ENCODE measurements at places on chromosomes 1 and 21.

DNA sequence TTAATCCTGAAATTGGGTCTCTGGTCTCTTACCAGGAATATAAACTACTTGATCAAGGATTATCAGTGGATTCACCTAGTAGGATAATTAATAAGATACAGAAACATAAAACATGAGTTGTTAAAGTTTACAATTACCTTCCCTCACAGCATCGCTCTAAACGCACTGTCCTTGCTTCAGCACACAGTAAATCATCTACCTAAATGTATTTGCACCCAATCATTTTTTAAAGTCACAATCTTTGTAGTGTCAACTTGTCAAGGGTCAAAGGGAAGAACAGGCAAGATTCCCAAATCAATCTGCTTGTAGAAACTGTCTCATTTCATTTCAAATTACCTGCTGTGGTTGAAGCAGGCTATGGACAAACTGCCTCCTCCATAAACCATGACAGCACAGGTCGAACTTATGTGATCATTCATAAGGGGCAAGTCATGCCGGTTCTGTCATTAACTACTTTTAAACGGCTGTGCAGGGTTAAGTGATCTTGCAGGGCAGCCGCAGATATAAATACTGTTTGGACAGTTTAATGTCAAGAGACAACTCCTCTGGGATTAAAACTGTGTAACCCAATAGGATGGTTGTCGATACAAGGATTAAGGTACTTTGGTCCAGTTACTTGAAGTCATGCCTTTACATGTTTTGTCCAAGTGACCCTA is 93.6 kb downstream of the ZNF281 start:
- no peak for DNase-seq

DNA sequence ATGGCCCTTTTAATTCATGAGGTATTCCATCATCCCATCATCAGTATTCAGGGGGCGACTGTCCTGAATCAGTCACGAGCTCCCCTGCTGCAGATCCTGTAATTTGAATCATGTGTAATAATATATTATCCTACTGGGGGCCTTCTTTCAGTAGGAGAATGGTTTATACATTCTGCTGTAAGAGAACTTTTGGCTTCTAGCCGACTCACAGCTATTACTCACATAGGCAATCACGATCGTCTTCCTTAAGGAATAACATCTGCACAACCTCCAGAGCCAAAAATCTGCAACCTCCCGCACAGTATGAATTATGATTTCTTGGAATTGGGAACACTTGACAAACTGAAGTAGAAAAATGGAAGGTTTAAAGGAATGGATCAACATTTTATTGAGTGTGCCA is 343.0 kb downstream of the USP25 start:
- DNase-seq = peak; percentile 93

GRCh38 chr1:79792219-79792930 is 785.8 kb upstream of the ADGRL4 start:
- DNase-seq = peak; percentile 85

GRCh38 chr1:203055161-203055799 is 29.0 kb downstream of the PPFIA4 start:
- DNase-seq = no peak

- peak; percentile 5 for DNase-seq
Observed at GRCh38 chr1:69055194-69055593, 512.5 kb upstream of the LRRC7 start.

DNA sequence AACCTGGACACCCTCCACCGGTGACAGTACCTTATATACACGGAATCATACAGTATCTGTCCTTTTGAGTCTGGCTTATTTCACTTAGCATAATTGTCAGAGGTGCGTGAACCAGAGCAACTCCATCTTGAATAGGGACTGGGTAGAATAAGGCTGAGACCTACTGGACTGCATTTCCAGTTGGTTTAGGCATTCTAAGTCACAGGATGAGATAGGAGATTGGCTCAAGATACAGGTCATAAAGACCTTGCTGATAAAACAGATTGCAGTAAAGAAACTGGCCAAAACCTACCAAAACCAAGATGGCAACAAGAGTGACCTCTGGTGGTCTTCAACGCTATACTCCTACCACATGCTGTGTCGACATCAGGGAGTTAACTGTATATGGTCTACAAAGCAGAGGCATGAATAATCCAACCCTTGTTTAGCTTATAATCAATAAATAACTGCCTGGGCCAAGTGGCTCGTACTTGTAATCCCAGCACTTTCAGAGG is 1.4 kb upstream of the FDPS start:
- DNase-seq = peak; percentile 61
